Suprapubic skin (tissue), 4 donors: ENCODE measurements at places on chromosomes 4 and X. TPM values are rescaled to one million over a fixed set of nuclear protein-coding genes. Genes with fewer than 3 reads are reported as not detected.

DNA sequence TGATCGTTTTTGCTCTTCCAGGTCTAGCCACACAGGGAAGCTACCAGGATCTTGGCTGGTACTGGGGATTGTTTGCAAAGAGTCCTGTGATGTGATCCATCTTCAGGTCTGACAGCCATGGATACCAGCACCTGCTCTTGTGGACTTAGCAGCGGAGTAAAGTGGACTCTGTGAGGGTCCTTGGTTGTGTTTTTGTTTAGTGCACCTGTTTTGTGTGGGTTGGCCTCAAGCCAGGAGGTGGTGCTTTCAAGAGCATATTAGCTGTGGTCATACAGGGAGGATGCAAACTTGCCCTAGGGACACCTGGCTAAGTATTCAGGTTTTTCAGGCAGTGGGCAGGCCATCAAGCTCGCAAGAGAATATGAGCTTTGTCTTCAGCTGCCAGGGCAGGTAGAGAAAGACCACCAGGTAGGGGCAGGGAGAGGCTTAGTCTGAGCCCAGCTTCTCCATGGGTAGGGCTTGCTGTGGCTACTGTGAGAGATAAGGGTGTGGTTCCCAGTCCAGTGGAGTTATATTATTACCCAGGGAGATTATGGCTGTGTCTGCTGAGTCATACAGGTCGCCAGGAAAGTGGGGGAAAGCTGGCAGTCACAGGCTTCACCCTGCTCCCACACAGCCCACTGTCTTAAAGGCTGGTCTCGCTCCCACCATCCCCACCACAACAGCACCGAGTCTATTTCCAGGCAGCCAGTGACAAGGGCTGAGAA, 293.7 kb downstream of the PCDH18 start:
- no peaks in the 10 kb centered on the region for H3K27me3 ChIP-seq
- H3K36me3 ChIP-seq: no peaks in the 10 kb centered on the region
- no peak overlapping the region for H3K4me3 ChIP-seq
- H3K27ac ChIP-seq: no peak overlapping the region
- no peak for DNase-seq

DNA sequence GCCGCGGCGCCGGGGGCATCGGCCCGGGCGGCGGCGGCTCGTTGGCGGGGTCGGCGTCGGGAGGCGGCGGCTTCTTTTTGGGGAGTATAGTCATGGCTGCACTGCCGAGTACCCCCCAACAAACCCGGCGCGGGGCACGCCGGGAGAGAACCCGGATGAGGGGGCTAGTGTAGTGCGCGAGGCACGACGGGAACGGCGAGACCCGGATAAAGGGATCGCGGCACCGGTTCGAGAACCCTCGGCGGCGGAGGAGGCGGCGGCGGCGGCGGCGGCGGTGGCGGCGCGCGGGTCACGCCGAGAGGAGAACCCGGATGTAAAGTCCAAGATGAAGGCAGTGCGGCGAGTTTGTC, at the start of gene OTUD5:
OTUD5 (minus strand) TSS at position 131 of the 350 bp plus-strand sequence; CDS start at position 94, 37 bp downstream.
- H3K36me3 ChIP-seq: no peaks in the 10 kb centered on the region
- H3K4me1 ChIP-seq: peaks cover 39% of the 10 kb centered on the region
- peak within 1 kb of the TSS; percentile 68 for H3K4me3 ChIP-seq
- H3K27me3 ChIP-seq: no peaks in the 10 kb centered on the region
- peak within 1 kb of the TSS; percentile 97 for H3K27ac ChIP-seq
- peak; percentile 78 for DNase-seq

GRCh38 chr4:17491196-17491595, 20.7 kb downstream of the QDPR start:
- peaks cover 47% of the 10 kb centered on the region for H3K36me3 ChIP-seq
- no peak overlapping the region for H3K27ac ChIP-seq
- DNase-seq: no peak
- no peaks in the 10 kb centered on the region for H3K27me3 ChIP-seq
- H3K4me1 ChIP-seq: no peaks in the 10 kb centered on the region
- no peak overlapping the region for H3K4me3 ChIP-seq

FRG2 gene
- not detected for total RNA-seq

DNA sequence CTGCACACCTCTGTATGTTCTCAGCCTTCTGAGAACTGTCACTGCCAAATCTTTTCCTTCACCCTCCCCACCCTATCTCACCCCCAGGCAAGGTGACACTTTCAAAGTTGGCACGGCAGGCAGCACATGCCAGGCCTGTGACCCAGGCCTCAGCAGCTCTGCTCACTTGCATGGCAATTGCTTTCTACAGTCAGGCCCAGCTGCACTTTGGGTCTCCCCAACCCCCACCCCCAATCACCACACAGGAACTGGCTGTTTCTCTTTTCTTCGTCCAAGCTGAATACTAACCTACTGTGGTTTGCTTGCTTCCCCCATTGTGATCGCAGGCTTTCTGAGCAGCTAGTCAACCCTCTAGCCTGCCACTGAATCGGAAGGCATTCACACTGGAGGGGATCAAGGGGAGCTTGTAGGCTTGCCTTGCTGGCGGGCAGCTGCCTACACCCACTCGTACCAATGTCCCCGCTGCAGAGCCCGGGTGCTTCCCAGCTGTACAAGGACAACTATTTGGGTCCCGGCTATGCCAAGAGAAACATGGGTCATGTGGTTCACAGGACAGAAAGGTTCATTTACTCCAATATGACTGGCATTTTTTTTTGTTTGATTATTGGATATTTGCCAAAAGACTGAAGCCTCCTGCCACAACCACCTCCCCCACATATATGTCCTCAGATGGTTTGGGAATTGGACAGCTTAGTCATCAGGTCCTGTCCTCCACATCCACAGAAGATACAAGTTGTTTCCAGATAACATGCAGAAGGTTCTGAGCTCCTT, 28.1 kb downstream of the SLC25A43 start:
- no peak for DNase-seq
- no peak overlapping the region for H3K4me3 ChIP-seq
- no peaks in the 10 kb centered on the region for H3K36me3 ChIP-seq
- H3K27ac ChIP-seq: no peak overlapping the region
- H3K4me1 ChIP-seq: peaks cover 3% of the 10 kb centered on the region
- no peaks in the 10 kb centered on the region for H3K27me3 ChIP-seq

GRCh38 chr4:152195888-152196287, 340.0 kb downstream of the FBXW7 start:
- DNase-seq: no peak
- H3K4me1 ChIP-seq: peaks cover 8% of the 10 kb centered on the region
- no peaks in the 10 kb centered on the region for H3K36me3 ChIP-seq
- H3K27me3 ChIP-seq: no peaks in the 10 kb centered on the region
- H3K27ac ChIP-seq: no peak overlapping the region
- no peak overlapping the region for H3K4me3 ChIP-seq

GAGE12E gene
- total RNA-seq: not detected

DNA sequence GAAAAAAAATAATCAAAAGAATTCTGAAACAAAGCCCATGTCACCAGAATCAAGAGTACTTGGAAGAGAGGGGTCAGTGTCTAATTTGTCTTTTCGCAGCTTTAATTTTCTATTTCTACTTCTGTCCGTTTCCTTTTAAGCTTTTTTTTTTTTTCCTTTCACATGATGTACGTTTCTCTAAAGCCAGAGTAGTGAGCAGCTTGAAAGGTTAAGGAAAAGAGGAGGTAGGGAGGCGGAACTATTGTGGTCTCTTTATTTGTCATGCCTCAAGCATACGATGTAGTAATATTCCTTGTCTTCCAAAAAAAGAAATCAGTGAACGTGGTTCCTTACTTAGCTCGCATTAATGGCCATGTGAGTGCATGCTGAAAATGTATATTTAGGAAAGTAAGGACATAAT, 311.5 kb downstream of the TENM3 start:
- no peaks in the 10 kb centered on the region for H3K4me1 ChIP-seq
- H3K27ac ChIP-seq: no peak overlapping the region
- no peaks in the 10 kb centered on the region for H3K36me3 ChIP-seq
- H3K27me3 ChIP-seq: no peaks in the 10 kb centered on the region
- DNase-seq: no peak

C4orf33 gene
- 26.1 TPM for total RNA-seq

PAPSS1 gene
- 44.4 TPM for total RNA-seq

GRCh38 chr4:137541181-137541580, 8.9 kb upstream of the PCDH18 start:
- DNase-seq: no peak
- H3K27me3 ChIP-seq: no peaks in the 10 kb centered on the region
- H3K27ac ChIP-seq: no peak overlapping the region
- H3K4me3 ChIP-seq: no peak overlapping the region
